ENCODE measurements at places on chromosomes 2 and 18.

DNA sequence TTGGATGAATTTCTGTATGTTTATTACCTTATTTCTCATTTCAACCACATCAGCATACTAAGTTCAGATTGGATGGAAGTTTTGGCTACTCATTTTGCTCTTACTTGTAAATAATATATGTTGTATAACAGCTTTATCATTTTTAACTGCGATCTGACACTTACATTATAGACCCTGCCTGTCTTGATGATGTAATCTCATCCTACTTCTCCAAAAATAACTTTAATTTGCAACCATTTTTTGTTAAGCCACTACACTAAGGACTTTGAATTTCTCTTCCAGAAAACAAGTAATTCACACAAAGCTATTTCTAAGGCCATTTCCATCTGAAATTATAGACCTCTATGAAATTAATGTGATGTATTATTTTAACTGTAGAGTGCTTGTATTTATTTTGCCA is 240.7 kb downstream of the WDR7 start:
- DNase-seq = no peak

GRCh38 chr2:147031897-147032296 is 812.9 kb upstream of the ACVR2A start:
- no peak for DNase-seq

DNA sequence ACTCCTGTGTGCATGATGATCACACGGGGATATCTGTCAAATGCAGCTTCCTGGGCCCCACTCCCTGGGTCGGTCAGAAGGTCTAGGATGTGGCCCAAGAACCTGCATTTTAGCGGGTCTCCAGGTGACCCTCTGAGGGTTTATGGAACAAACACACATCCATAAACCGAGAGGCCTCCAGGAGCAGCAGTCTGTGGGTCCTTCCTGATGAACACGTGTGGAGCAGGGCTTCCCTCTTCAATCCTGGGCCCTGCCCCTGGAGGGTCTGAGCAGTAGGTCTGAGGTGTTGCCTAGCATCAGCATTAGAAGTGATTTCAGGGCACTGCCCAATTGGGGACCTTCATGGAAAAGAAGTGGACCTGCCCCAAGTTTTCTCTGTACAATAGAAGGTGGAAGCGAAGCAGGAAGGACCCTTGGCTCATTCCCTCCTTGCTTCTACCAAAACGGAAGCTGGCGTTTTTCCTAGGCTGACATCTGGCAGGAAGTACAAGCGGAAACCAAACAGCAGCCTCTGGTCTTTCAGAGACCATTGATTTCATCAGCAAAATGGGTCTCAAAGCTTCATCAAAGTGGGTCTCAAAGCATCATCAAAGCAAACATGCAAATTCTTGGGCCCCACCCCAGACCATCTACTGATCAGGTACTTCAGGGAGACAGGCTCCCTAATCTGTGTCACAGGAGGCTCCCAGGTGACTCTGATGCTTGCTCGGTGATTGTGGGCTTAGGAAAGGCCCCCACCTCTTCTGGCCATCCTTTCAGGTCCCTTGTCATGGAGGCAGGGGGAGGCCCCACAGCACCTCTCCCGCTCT is 30.7 kb downstream of the INO80C start:
- peak; percentile 58 for DNase-seq

DNA sequence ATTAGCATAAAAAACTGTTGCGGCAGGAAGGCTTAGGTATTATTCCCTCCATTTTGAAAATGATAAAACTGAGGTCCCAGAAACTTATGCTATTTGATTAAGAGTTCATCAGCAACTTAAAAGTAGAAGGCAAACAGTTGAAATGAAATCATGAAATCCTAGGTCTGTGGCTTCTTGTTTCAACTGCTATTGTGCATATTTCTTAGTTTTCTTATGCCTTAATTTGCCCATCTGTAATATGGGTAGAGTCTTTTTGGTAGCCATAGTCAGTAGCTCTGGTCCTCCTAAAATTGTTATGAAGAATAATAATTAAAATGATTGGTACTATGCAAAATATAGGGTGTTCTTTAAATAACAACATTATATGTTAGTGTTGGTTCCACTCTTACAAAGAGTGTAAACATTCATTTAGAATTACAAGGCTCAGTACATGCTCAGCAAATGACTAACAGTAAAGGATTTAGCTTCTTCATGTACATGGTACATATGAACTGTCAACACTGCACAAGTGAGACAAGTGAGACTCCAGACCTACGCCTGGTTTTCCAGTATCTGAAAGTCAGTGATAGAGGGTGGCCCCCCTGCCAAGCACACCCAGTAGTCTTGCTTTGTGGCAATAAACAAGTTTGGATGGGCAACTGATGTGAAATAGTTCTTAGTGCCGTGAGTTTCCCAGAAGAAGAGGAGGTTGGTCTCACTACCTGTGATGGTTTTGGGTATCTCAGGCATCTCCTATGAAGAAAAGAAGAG is 9.6 kb downstream of the IL1A start:
- no peak for DNase-seq

GRCh38 chr2:105396254-105397024 is 2.4 kb downstream of the FHL2 start:
- DNase-seq = no peak

GRCh38 chr18:54794823-54795222 is 33.5 kb upstream of the RAB27B start:
- DNase-seq = no peak

- DNase-seq = peak; percentile 81
These were observed 1.1 kb downstream of the TLK1 start for GRCh38 chr2:171159372-171160118.

DNA sequence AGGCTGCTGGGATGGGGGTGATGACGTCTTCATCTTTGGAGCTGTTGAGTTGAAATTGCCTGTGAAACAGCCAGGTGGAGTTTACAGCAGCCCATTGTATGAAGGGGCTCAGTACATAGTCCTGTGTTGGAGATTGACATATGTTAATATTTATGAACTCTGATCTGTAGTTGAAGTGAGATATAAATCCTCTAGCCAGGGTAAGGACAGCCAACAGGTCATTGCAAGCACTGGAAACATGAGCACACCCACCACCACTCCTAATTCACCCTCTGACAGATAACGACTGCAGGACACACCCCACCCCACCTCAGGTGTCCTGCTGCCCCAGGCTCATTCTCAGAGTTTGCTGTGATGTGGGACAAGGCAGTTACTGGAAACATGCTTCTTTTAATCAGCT is 112.4 kb upstream of the TRIB2 start:
- no peak for DNase-seq

DNA sequence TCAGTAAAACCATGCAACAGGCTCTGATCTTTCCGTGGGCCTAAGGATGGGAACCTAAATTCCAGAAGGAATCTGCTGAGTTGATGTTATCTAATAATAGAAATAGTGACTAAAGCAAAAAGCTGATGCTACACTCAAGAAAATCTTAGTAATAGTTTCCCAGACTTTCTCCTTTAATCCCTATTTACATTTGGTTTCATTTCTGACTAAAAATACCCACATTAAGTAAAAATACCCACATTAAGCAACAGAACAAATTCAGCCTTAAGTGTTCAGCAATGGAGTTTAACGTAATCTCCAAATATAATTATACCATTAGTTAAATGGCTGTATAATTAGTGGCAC is 50.3 kb downstream of the CCBE1 start:
- no peak for DNase-seq

GRCh38 chr18:79458917-79459803 is 63.4 kb downstream of the NFATC1 start:
- no peak for DNase-seq

GRCh38 chr2:223235986-223236385 is 184.0 kb downstream of the KCNE4 start:
- no peak for DNase-seq

GRCh38 chr2:191109888-191110287 is 40.9 kb downstream of the STAT4 start:
- DNase-seq = no peak

DNA sequence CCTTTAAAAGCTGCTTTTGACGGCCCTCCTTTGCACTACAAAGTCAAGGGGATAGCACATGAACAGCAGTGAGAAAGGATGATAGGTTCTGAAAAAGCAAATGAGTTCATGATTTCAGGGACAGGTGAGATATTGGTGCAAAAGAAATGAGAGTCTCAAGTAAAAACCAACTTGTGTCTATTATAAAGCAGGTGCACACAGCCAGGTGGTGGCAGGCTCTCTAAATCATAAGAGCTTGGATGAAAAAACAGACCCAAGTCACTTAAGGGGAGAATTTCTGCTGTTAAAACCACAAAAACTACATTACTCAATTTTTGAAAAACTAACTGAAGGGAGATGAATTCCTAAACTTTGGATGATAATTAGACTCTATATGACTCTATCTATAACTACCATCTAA is 201.5 kb downstream of the SP3 start:
- DNase-seq = no peak

GRCh38 chr18:52605345-52605744 is 265.3 kb downstream of the DCC start:
- no peak for DNase-seq

DNA sequence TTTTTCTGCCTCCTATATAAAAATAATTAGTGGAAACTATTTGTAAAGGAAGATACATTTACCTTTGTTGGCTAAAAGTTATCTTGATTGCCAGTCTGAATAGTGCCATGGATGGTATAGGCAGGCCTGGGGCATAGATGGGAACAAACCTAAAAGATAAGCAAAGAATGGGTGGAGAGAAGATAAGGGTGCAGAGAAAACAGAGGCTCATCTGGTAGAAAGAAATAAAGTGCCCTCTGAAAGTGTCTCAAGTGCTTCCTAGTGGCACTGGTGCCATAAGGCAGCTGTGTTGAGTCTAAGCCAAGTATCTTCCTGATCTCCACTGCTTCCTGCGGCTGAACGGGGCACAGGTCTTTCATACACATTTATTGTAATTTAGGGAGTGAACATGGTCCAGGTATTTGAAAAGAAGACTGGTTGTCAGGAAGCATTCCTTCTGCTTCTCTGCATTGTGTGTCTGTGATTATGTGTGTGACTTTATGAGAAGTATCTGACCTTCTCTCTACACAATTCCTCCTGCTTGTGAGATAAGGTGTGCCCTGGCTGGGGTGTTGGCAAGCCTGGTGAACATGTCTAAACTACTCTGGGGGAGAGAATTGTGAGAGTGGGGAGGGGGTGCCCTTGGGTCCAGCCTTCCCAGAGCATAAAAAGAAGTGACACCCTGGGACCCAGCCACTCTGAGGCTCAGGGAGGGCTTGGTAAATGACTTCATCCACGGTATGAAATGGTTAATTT is 280.5 kb downstream of the CAMKMT start:
- DNase-seq = no peak
